ENCODE measurements at places on chromosomes 6 and 20. TPM values are rescaled to one million over a fixed set of nuclear protein-coding genes. Genes with fewer than 3 reads are reported as not detected.

The KHDC1 gene
- 5.8 TPM for total RNA-seq

The CYP39A1 gene
- 0.17 TPM for total RNA-seq

The KCNK5 gene
- 0.71 TPM for total RNA-seq

The CST1 gene
- total RNA-seq = not detected
